Dermis microvascular lymphatic vessel endothelial cell (primary cell): ENCODE measurements at places on chromosomes 7 and 10. TPM values are rescaled to one million over a fixed set of nuclear protein-coding genes. Genes with fewer than 3 reads are reported as not detected.

The PCLO gene
- 1.8 and 3.0 TPM in 2 replicates for total RNA-seq

The ZNF488 gene
- total RNA-seq, result 0.13 TPM in 2 replicates

The GPR37 gene
- 0.13 TPM in 2 replicates for total RNA-seq

The LRRC18 gene
- total RNA-seq, result not detected in 2 replicates

The TMEM26 gene
- not detected in 2 replicates for total RNA-seq

The NRBF2 gene
- total RNA-seq, result 14.2 and 18.8 TPM in 2 replicates

The SPDYE16 gene
- total RNA-seq, result 0.13 TPM in 1 of 2 replicates, not detected in the other

The NUTM2E gene
- 0.13 TPM in 1 of 2 replicates, not detected in the other for total RNA-seq

The NUTM2A gene
- 0.13 and 0.51 TPM in 2 replicates for total RNA-seq

The KLF14 gene
- not detected in 2 replicates for total RNA-seq

The PODXL gene
- 194 and 210 TPM in 2 replicates for total RNA-seq

The NACAD gene
- 0.39 and 0.89 TPM in 2 replicates for total RNA-seq

The CALML3 gene
- total RNA-seq, result not detected in 2 replicates

The NEUROD6 gene
- not detected in 2 replicates for total RNA-seq

The NKX1-2 gene
- not detected in 2 replicates for total RNA-seq

The CDC14C gene
- total RNA-seq, result under 0.01 TPM in 1 of 2 replicates, not detected in the other

The ZDHHC4 gene
- 24.0 and 40.2 TPM in 2 replicates for total RNA-seq

The PNLIP gene
- total RNA-seq, result not detected in 2 replicates

The PKD2L1 gene
- total RNA-seq, result not detected in 2 replicates

The FBXL13 gene
- total RNA-seq, result 0.13 and 0.39 TPM in 2 replicates
